ENCODE measurements at places on chromosomes 7 and 10.

DNA sequence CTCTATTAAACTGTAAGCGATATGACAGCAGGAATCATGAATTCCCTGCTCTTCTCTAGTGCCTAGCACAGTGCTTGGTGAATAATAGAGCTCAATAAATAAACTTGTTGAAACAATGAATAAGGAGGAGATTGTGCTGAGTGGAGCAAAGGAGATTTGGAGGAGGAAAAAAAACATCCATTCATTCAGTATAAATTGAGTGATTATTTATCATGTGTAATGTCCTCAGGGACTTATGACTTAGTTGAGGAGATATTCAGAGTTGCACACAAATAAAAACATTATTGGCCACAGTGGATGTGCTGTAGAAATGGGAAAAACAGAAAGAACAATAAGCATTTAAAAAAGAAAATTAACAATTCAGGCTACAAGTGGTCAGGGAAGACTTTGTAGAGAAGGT, 125.7 kb downstream of the FOXP2 start:
- DNase-seq, result no peak

DNA sequence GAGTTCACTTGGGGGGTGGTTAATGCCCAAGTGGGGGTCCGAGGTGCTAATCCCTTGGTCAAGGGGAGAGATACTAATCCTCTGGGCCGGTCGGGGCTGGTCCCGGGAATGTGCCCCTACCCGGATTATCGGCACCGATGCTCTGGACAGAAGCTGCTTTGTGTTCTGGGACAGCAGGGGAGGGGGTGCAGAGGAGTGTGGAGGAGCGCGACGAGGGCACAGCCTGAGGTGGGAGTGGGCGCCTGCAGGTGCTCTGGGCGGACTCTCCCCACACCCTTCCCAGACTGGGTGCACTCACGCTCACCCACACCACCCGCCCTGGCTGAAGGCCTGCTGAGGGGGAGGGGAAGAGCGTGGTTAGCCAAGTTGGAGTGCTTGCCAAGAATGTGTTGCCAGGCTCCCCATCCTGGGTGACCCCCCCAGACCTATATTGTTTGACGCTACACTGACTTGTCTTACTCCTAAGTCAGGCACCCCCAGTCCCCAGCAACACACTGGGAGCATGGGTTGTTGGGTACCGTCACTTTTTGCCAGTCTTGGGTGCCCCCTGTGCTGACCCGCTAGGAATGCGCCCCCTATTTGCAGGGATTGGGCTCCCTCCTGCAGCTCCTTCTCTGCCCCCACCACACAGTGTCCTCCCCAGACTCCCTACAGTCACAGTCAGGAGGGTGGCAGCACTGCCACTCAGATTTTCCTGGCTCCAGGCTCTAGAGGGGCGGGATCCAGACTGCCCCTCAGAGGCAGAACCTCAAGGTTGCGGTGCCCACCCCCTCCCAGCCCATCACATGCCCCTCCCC, 1.2 kb downstream of the SLC4A2 start:
- DNase-seq, result no peak

- DNase-seq, result no peak
Observed at GRCh38 chr7:127137146-127137545, 115.6 kb downstream of the GRM8 start.

DNA sequence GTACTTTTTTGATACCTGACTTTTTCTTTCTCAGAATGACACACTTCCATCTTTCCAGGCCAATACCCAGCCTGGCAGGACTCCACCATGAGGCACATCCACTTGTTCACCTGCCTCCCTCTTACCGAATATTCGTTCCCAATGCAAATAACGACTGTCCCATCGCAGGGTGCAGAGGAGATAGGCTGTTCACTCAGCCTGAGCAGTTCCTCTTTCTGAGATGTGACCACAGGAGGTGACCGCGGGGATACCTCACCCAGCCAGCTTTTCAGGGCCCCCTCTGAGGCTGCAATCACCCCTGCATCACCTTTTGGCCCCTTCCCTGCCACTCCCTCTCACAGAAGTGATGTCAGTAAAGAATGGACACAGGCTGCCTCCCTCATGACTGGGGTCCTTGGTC, 28.3 kb downstream of the PTPRN2 start:
- no peak for DNase-seq

DNA sequence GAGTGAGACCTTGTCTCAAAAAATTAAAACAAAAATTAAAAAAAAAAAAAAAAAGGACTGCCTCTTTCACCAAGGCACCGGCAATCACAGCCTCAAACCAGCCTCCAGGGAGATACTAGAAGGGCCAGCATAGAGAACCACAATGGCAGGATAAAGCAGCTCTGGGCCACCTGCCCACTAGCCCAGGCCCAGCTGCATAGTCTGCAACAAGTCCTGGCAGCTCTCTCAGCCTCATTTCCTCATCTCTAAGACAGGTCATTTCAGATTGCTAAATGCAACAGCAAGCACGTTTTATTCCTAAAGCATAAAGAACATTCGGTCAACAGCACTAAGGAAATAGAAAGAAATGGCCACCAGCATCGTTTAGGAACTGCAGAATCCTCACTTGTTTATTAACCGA, 28.8 kb downstream of the XPNPEP1 start:
- DNase-seq, result peak; percentile 94

DNA sequence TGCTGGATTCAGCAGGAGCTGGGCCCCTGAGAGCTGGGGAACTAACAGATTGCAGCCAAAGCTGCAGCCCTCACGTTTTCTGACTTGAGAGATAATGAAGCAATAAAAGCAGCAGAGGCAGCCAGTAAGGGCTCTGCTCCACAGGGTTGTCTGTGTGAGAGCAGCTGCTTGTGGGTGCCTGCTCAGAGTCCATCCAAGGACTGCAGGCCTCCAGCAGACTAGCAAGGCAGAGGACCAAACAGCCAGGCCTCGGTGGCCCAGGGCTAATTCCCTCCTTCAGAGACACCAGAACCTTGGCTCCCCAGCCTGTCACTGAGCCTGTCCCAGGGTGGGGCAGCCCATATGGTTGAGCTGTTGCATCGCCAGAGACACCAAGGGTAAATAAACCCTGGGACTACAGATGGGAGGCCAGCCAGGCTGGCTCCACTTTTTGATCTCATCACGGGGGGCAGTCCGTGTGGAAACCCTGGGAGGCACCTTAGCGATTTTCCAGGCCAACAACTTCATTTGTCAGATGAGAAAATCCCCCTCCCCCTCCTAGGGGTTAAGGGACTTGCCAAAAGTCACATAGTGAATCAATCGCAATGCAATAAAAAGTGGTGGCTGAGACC, 229.2 kb downstream of the WDR11 start:
- DNase-seq, result no peak

DNA sequence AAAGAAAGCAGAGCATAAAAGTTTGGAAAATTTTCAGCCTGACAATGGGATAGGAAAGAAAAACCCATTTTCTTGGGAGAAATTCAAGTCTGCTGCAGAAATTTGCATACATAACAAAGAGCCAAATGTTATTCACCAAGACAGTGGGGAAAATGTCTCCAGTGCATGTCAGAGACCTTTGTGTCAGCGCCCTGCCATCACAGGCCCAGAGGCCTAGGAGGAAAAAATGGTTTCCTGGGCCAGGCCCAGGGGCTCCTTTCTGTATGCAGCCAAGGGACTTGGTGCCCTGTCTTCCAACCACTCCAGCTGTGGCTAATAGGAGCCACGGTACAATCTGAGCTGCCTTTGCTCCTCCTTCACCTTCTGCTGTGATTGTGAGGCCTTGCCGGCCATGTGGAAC, 189.1 kb upstream of the PITRM1 start:
- DNase-seq, result no peak

GRCh38 chr7:146885231-146885630, 768.6 kb downstream of the CNTNAP2 start:
- no peak for DNase-seq

DNA sequence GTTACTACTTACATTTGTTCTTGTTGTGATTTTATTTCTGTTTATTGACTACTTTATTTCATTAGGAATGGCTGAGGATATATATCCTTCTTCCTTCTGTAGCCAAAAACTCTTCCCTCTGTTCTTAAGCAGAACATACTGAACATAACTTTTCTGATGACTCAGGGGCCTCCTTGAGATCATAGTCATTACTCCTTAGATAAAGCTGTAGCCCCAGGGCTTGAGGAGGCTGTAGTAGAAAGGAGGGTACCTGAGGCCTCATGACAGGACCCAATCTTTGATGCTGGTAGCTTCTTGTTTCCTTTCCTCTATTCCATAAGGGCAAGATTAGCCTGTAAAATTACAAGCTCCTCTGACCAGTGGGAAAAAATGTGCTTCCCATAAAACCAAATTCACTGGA, 41.2 kb upstream of the FGFR2 start:
- DNase-seq, result peak; percentile 7

GRCh38 chr7:143505838-143506237, 28.2 kb downstream of the TAS2R41 start:
- DNase-seq, result no peak

- DNase-seq, result no peak
Observed at GRCh38 chr10:128169811-128170379, 43.7 kb upstream of the MKI67 start.

DNA sequence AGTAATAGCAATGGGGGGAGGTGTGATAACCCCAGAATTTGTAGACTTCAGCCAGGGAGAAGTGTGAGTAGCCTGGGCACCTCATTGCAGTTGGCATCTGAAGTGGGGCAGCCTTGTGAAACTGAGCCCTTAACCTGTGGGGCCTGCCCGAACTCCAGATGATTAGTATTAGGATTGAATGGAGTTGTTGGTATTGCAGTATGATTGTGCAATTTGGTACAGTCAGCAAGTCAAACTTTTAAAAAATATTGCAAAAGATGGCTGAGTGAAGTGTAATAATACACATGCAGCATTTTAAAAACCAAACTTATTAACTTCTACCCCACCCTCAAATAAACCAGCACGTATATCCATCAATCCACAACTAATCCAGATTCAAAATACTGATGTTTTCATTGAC, 9.3 kb downstream of the RBM33 start:
- peak; percentile 83 for DNase-seq

GRCh38 chr10:67697724-67698131, 1.7 kb upstream of the CTNNA3 start:
- peak; percentile 71 for DNase-seq

GRCh38 chr7:53094827-53095226, 59.4 kb downstream of the POM121L12 start:
- no peak for DNase-seq

- DNase-seq, result no peak
Observed at GRCh38 chr10:31383810-31384588, 65.0 kb downstream of the ZEB1 start.

DNA sequence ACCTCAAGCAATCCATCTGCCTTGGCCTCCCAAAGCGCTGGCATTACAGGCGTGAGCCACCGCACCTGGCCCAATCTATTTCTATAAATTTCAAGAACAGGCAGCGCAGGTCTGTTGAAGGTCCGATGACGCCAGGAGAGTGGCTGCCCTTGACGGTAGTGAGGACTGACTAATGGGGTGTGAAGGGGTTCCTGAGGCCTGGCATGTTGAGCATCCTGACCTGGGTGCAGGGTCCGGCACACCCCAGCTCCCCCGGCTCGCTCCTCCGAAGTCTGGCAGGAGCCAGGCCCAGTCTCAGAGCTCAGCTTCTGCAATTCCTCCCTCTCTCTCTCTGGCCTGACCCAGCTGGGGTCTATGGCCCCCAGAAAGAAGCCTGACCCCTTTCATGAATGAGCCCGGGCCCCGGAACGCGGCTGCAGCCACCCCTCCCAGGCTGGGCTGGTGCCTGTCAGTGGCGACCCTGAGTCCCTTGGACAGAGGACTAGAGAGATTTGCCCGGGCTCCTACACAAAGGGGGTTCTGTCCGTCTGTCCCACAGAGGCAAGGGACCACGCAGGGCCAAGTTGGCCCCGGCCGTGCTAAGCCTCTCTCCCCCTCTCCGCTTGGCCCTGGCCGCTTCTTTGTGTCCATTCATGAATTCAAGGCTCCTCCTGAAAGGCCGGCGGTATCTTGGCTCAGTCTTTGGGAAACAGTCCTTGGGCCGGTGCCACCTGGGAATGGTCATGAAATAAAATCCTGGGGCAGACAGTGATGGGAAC, 18.8 kb downstream of the MMD2 start:
- DNase-seq, result no peak

DNA sequence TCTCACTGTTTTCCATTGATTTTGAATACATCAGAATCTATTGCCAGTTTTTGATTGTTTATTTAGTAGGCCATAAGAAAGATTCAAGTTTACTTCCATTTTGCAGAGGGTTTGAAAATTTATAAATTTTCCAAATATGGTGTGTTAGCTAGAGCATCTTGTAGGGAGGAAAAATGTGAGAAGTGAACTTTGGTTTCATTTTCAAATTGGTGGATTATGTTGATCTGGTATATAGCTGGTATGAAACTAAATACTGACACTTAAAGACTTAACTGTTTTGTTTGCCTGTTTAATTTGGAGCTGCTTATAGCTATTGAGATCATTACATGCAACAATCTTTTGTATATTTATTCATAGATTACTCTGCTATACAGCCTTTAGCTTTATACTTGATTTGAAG, 108.1 kb downstream of the ADAM22 start:
- no peak for DNase-seq

GRCh38 chr10:100888957-100889356, 23.8 kb upstream of the SLF2 start:
- DNase-seq, result no peak

GRCh38 chr10:8811201-8811600, 756.7 kb downstream of the GATA3 start:
- DNase-seq, result peak; percentile 3

GRCh38 chr7:56218510-56218909, 102.3 kb upstream of the NUPR2 start:
- DNase-seq, result no peak

GRCh38 chr7:116782177-116782711, 80.1 kb upstream of the CAPZA2 start:
- DNase-seq, result peak; percentile 89

- no peak for DNase-seq
Observed at GRCh38 chr10:128300290-128300824, 174.1 kb upstream of the MKI67 start.

GRCh38 chr7:36100226-36100625, 52.8 kb upstream of the EEPD1 start:
- no peak for DNase-seq

DNA sequence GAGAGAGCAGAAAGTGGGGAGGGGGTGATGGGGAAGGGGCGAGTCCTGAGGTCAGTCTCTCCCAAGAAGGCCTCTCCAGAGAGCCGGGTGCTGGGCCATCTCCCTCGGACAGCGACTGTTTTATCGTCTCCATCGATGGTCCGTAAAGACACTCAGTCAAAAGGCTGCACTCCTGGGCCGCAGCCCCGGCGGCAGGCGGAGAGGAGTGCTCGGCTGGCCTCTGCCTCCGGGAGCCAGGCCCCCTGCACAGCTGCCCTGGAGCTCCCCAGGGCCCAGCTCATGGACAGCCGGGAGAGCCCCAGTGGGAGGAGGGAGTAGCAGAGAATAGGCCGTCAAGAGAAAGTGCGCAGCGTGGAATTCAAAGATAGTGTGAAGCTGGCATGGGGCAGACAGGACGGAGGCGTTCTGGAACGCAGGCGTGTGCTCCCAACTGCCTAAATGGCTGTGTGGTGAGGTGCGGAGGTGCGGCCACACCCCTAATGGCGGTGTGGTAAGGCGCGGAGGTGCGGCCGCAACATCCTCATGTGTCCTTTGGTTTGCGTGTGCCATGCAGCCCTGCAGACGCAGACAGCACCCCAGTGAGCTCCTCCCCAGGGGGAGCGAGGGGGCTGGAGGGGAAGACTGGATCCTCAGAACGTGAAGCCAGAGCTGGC, 477.5 kb upstream of the FOXK1 start:
- no peak for DNase-seq

Data from fibroblast of lung (primary cell).